ENCODE measurements at places on chromosomes 11 and 22. TPM values are rescaled to one million over a fixed set of nuclear protein-coding genes. Genes with fewer than 3 reads are reported as not detected.

The ALX4 gene
- not detected for total RNA-seq

The PNPLA5 gene
- total RNA-seq: not detected

DNA sequence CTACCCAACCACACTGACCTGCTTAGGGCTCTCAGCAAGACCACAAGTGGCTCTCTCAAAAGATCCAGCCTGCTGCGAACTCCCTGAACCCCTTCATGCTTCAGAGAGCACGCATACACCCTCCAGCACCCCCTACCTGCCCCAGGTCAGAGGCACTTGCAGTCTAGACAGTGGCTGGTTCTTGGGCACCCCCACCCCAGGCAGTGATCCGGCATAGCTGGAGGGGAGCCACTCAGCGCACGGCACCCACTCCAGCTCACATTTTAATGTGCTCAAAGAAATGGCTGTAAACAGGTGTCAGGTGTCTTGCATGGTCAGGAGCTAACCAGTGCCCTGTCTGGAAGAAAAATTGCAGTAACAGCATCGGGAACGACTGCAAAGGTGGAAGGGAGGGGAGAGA, 140.8 kb downstream of the PKNOX2 start:
- no peak overlapping the region for H3K27ac ChIP-seq
- H3K27me3 ChIP-seq: no peaks in the 10 kb centered on the region
- no peaks in the 10 kb centered on the region for H3K4me1 ChIP-seq
- H3K36me3 ChIP-seq: no peaks in the 10 kb centered on the region
- no peak for DNase-seq

The TRPC6 gene
- not detected for total RNA-seq

The OR5A1 gene
- total RNA-seq: not detected

DNA sequence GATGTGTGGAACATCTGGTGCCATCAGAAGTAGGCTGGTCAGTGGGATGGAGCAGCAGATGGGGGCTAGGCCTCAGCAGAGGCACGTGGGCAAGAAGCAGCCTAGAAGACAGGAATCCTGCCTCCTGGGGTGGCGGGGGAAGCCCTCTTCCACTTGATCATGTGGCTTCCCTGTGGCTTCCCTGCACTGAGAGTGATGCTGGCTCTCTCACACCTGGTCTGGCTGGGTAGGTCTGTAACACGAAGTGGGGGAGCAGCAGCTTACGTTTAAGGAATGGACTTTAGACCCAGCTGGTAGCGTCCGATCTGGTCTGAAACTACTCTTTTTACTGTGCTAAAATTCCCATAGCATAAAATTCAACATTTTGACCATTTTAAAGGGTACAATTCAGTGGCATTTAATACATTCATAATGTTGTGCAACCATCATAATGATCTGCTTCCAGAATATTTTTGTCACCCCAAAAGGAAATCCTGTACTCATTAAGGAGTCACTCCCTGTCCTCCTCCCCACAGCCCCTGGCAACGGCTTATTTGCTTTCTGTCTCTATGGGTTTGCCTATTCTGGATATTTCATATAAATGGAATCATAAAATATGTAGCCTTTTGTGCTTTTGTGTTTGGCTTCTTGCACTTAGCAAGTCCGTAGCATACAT, 21.7 kb downstream of the PTPN5 start:
- no peak overlapping the region for H3K4me3 ChIP-seq
- H3K27ac ChIP-seq: no peak overlapping the region
- no peaks in the 10 kb centered on the region for H3K4me1 ChIP-seq
- no peaks in the 10 kb centered on the region for H3K27me3 ChIP-seq

GRCh38 chr22:50530580-50530876, 716 bp upstream of the TYMP start:
- peaks cover 13% of the 10 kb centered on the region for H3K27me3 ChIP-seq
- DNase-seq: no peak
- H3K36me3 ChIP-seq: no peaks in the 10 kb centered on the region
- H3K4me1 ChIP-seq: peaks cover 66% of the 10 kb centered on the region

The FKBP2 gene
- 122 TPM for total RNA-seq

The PANX2 gene
- 0.32 TPM for total RNA-seq

The TRMU gene
- 37.1 TPM for total RNA-seq

- no peaks in the 10 kb centered on the region for H3K27me3 ChIP-seq
- peak overlapping the region; percentile 92 for H3K27ac ChIP-seq
- H3K4me1 ChIP-seq: peaks cover 49% of the 10 kb centered on the region
- H3K4me3 ChIP-seq: peak overlapping the region; percentile 99
- no peaks in the 10 kb centered on the region for H3K36me3 ChIP-seq
These were observed 1.6 kb downstream of the CD81 start for GRCh38 chr11:2378527-2379210.

GRCh38 chr11:84714316-84714780, 912.8 kb downstream of the DLG2 start:
- no peaks in the 10 kb centered on the region for H3K4me1 ChIP-seq
- no peak overlapping the region for H3K27ac ChIP-seq
- H3K36me3 ChIP-seq: no peaks in the 10 kb centered on the region
- H3K27me3 ChIP-seq: no peaks in the 10 kb centered on the region
- DNase-seq: peak; percentile 65

- no peak overlapping the region for H3K27ac ChIP-seq
- H3K4me3 ChIP-seq: no peak overlapping the region
- H3K4me1 ChIP-seq: no peaks in the 10 kb centered on the region
- H3K36me3 ChIP-seq: no peaks in the 10 kb centered on the region
These were observed 809.1 kb downstream of the DLG2 start for GRCh38 chr11:84817998-84818397.

DNA sequence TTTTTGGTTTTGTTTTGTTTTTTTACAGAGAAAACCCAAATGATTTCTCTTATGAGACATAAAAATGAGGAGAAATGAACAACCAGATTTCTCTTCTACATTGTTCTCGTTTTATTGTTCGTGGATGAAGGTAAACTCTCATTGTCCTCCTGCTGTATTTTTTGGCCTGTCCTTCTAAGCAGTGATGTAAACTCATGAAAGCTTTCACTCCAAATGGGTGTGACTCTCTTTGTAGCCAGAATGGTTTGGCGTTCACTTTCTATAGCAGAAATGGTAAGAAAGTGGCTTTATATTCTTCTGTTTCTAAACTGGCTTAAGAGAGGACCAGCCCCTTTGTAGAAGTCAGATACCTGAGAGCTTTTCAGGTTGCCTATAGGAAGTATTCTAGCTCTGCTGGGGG, 15.5 kb upstream of the BMAL1 start:
- H3K4me1 ChIP-seq: peaks cover 27% of the 10 kb centered on the region
- H3K36me3 ChIP-seq: no peaks in the 10 kb centered on the region
- H3K27ac ChIP-seq: peak overlapping the region; percentile 60
- DNase-seq: no peak

The NCF4 gene
- 98.7 TPM for total RNA-seq

The OR5AN1 gene
- total RNA-seq: not detected

The NLRP6 gene
- 2.1 TPM for total RNA-seq

The CLDN5 gene
- total RNA-seq: 72.9 TPM

The SLC22A8 gene
- total RNA-seq: not detected

The OR2D2 gene
- total RNA-seq: 0.64 TPM

The PTGDR2 gene
- 36.6 TPM for total RNA-seq

- peaks cover 42% of the 10 kb centered on the region for H3K27me3 ChIP-seq
- no peak overlapping the region for H3K4me3 ChIP-seq
- no peaks in the 10 kb centered on the region for H3K4me1 ChIP-seq
- DNase-seq: no peak
These were observed 9.8 kb downstream of the SLC17A6 start for GRCh38 chr11:22347857-22348487.

The OR6X1 gene
- total RNA-seq: not detected

GRCh38 chr11:103108933-103109817, at the start of gene DYNC2H1:
TSS of gene DYNC2H1 (plus strand) at chr11:103109426. CDS start at chr11:103109575, 149 bp downstream.
- H3K4me1 ChIP-seq: no peaks in the 10 kb centered on the region
- peak; percentile 88 for DNase-seq
- H3K4me3 ChIP-seq: peak within 1 kb of the TSS; percentile 42
- H3K27ac ChIP-seq: peak within 1 kb of the TSS; percentile 51
- H3K27me3 ChIP-seq: peaks cover 9% of the 10 kb centered on the region
- H3K36me3 ChIP-seq: no peaks in the 10 kb centered on the region

DNA sequence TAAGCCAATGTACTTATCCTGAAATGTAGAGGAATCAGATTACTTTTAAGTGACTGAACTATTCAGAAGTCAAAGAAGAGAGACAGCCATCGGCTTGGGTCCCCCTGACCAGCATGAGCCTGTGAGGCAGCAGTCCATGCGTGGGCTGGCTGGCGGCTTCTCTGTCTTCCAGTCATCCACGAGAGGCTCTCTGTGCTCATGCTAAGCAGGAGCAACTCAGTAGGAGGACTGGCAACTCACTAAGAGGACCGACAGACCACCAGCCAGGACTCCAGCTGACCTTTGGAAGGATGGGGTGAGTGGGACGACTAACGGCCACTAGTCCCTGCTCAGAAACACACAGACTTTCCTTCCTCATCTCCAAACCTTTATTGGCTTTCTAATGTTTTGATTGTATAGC, 43.6 kb downstream of the ARFGAP3 start:
- no peak for DNase-seq
- H3K27me3 ChIP-seq: no peaks in the 10 kb centered on the region
- no peak overlapping the region for H3K4me3 ChIP-seq
- H3K4me1 ChIP-seq: no peaks in the 10 kb centered on the region
- H3K36me3 ChIP-seq: peaks cover 13% of the 10 kb centered on the region
- no peak overlapping the region for H3K27ac ChIP-seq

The INS gene
- not detected for total RNA-seq

- no peak overlapping the region for H3K27ac ChIP-seq
- H3K4me3 ChIP-seq: no peak overlapping the region
- no peaks in the 10 kb centered on the region for H3K4me1 ChIP-seq
- no peaks in the 10 kb centered on the region for H3K27me3 ChIP-seq
- H3K36me3 ChIP-seq: no peaks in the 10 kb centered on the region
These were observed 184.0 kb downstream of the TBC1D22A start for GRCh38 chr22:46946383-46946962.

The E2F8 gene
- total RNA-seq: 1.2 TPM

DNA sequence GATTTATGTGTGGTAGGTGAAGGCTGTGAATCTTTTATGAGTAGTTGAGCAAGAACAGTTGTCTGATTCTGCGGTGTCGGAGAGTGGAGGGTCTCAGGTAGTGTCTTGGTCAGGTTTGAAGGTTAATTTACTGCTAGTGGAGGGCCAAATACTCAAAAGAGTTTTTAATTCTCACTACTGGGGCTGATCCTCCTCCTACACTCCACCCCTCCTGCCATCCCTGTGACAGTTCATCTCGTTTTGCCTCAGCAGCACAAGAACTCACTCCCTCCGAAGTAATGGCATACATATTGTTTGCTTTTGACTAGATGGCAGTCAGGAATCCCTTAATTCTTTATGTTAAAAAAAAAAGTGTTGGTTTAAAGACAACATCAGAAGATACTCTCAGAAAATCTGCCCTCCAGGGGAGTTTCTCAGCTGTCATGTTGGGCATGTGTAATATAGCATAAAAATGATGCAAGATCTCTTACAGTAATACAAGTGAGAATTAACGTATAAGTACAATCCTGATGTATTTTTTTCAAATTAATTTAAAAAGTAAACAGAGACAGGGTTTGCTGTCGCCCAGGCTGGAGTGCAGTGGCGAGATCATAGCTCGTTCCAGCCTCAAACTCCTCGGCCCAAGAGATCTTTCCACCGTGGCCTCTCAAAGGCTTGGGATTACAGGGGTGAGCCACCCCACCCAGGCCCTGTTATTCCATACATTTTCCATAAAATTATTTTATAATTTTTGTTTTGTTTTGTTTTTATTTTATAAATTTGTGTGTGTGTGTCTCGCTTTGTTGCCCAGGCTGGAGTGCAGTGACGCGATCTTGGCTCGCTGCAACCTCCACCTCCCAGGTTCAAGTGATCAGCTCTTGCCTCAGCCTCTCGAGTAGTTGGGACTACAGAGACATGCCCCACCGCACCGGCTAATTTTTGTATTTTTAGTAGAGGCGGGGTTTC, 1.3 kb downstream of the FAR1 start:
- no peaks in the 10 kb centered on the region for H3K27me3 ChIP-seq
- peaks cover 39% of the 10 kb centered on the region for H3K4me1 ChIP-seq
- H3K36me3 ChIP-seq: no peaks in the 10 kb centered on the region
- no peak for DNase-seq

DNA sequence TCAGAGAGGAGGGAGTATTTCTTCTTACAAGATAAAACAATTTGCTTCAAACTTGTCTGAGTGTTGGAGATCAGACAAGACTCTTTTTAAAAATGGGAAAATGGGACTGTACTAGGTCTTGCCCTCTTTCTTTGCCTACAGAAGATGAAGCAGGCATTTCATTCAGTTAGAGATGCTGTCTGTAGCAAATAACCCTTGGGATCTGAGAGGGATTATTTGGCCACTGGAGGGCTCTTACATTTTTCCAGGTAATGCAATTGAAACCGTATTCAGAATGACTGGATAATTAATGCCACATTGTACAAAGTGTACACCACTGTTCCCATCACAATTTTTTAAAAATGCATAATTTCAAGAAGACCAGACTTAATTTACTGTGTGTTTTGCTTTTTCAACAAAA, 258.5 kb upstream of the KIRREL3 start:
- H3K4me3 ChIP-seq: no peak overlapping the region
- DNase-seq: no peak
- H3K27ac ChIP-seq: no peak overlapping the region
- no peaks in the 10 kb centered on the region for H3K27me3 ChIP-seq
- H3K4me1 ChIP-seq: no peaks in the 10 kb centered on the region

GRCh38 chr11:13438291-13438690, 24.7 kb downstream of the BTBD10 start:
- no peaks in the 10 kb centered on the region for H3K36me3 ChIP-seq
- peaks cover 30% of the 10 kb centered on the region for H3K4me1 ChIP-seq
- H3K27ac ChIP-seq: no peak overlapping the region
- DNase-seq: no peak
- H3K4me3 ChIP-seq: no peak overlapping the region

The LAMTOR1 gene
- total RNA-seq: 98.0 TPM

The OR8G5 gene
- not detected for total RNA-seq

The OR5B21 gene
- not detected for total RNA-seq

Data from transverse colon (tissue), 4 donors.